ENCODE measurements at places on chromosomes 1 and 21.

GRCh38 chr1:198637916-198638437 is 863 bp upstream of the PTPRC start:
- DNase-seq, result no peak

- no peak for DNase-seq
Measured at GRCh38 chr1:158013840-158014730, 20.6 kb downstream of the KIRREL1 start.

- DNase-seq, result no peak
Measured at GRCh38 chr1:166197597-166197996, 30.8 kb upstream of the FAM78B start.

DNA sequence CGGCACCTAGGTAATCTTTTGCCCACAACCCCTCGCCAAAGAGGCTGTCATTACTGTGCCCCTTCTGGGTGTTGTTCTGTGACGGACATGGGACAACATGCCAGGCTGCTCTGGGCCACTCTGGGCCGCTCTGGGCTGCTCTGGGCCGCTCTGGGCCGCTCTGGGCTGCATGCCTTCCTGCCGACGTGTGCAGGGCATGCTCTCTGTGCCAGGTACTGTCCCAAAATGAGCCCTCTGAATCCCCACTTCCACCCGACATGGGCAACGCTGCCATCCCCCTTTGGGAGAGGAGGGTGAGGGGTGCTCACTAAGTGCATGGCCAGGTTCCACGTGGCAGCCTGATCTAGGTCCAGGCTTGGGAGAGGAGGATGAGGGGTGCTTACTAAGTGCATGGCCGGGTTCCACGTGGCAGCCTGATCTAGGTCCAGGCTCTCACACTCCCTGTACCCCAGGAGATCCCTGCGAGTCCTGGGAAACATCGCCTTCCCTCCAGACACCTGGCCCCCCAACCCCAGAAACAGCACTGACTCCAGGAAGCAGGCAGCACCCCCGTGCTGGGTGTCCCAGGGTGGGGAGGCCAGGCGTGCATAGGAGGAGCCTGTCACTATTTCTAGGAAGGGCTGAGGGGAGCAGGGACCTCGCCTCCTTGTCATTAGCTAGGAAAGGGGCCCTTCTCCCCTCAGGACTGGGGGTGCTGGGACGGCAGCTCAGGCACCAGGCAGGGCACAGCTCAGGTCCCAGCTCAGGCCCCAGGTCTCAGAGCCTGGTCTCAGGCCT is 16.5 kb downstream of the TTC34 start:
- no peak for DNase-seq

DNA sequence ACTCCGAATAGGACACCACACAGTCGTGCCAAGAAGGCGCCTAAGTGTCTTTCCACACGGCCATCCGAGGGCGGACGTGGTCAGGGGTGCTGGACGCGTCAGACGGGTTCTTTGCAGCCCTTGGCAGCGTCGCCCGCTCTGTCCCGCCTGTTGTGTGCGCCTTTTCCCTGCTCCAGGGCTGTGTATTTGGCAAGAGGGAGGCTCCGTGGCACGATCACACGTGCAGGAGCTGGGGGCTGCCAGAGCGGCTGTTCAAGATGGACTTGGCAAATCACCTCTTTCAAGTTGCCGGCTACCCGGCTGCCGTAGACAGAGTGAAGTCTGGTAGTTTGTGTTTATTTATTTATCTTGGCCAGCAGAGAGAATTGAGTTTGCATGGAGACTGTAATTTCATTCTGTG is 31.9 kb downstream of the PRKCZ start:
- DNase-seq, result no peak

DNA sequence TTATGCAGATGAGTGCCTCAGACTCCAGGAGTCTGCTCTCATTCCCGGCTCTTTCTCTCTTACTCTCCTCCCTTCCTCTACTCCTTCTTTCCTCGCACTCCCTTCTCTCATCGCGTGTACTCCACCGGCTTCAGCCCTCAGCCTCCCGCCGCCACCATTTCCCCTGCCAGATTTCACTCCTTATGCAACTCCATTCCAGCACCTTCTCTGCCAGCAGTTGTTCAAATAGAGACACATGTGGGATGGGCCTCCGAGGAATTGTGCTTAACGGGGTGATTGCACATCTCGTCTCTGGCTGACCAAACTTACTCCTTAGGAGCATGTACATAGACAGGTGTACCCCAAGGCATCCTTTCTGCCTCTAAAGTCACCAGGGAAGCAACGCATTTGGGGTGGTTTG is 2.1 kb downstream of the CNTN2 start:
- DNase-seq, result no peak

GRCh38 chr1:205934788-205935187 is 8.5 kb downstream of the SLC26A9 start:
- DNase-seq, result no peak

DNA sequence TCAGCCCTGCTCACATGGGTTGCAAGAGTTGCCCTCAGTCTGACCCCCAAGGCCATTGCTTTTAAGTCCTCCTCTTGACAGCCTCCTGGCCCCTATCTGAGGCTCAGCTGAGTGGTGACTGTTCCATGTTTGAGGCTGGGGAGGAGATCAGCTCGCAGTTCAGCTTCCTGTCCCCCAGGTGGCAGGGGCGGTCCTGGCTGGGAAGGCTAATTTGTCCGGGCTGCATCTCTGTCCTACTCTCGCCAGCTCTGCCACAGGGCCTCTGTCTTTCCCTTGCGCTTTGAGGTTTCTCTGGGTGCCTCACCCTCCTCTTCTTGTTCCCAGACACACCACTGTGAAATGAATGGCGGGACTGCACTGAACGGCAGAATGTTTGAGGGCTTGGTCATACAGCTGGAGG is 157.3 kb downstream of the KCNJ6 start:
- DNase-seq, result no peak

DNA sequence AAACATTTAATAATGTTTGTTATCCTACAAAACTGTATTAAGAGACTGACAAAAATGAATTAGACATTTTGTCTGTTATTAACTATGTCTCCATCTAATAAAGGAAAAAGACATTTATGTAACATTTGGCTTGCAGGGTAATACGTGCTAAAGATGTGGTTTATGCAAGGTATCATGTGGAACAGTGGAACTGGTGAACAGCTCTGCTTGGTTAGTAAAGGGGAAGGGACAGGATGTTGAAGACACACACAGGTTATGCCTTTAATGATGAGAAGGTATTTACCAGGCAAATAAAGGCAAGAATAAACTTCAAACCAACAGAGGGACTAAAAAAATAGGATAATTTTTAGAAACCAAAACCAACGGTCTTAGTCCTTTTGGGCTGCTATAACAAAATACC is 93.1 kb downstream of the UCHL5 start:
- DNase-seq, result no peak
